ENCODE measurements at places on chromosomes 1 and 21.

- no peak for DNase-seq
These were observed 40.8 kb upstream of the PRRX1 start for GRCh38 chr1:170623171-170623570.

DNA sequence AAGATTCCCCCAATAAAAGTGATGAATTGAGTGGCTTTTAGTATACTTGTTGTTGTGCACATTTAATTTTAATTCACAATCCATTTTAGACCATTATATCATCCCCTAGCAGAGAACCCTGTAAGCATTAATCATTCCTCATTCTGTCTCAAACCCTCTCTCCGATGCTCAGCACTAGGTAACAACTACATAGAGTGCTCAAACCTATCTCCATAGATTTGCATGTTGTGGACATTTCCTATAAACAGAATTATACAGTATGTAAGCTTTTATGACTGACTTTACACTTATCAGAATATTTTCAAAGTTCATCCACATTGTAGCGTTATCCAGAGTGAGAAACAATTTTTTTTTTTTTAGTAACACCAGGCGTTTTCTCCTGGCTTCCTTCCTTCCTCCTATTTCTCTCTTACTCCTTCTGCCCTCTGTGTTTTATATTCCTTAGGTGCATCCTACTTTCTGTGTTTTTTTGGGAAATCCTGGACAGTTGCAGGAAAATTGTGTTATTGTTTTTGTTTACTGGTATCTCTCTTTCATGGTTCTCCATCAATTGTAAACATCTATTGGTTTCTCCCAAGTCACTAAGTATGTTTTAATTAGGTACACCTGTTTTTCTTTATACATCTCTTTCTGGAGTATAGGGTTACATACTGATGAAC, 1528.0 kb upstream of the TPTE start:
- DNase-seq: no peak

DNA sequence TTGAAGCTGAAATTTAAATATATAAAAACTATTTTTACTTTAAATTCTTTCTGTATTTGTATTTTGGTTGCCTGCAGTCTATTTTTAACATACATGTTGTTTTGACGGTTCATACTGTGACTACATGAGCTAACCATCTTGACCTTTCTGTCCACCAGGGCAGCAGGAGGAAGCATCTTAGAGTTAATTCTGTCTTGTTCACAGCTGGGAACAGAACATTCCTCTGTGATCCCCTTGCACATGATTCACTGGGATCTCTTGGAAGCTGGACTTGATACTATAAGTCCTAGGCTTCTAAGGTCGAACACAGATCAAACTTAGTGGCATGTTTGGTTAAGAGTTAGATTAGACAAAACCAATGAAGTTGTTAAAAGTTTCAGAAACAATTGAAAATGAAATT, 99.7 kb downstream of the NFIA start:
- DNase-seq: no peak

DNA sequence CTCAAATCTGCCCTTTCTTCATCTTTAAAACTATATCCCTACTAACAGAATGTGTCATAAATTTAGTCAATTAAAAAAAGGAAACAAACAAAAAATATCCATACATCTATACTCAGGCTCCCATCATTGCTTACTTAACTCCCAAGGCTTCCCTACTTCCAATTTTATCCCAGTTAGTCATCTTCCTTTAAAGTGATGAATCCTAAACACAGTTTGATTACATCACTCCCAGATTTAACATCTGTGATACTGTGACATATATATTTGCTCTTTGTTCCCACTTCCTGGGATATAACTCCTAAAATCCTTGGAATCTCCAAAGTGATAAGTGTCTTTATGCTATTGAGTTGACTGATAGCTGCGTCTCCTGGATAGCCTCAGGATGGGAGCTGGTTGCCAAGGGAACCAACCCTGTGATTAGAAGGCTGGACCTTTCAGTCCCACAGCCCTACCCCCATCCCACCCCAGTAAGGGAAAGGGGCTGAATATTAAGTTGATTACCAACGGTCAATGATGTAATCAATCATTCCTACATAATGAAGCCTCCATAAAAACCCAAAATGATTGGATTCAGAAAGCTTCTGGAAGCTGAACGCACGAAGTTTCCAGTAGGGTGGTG, 21.6 kb downstream of the GLMN start:
- DNase-seq: no peak

DNA sequence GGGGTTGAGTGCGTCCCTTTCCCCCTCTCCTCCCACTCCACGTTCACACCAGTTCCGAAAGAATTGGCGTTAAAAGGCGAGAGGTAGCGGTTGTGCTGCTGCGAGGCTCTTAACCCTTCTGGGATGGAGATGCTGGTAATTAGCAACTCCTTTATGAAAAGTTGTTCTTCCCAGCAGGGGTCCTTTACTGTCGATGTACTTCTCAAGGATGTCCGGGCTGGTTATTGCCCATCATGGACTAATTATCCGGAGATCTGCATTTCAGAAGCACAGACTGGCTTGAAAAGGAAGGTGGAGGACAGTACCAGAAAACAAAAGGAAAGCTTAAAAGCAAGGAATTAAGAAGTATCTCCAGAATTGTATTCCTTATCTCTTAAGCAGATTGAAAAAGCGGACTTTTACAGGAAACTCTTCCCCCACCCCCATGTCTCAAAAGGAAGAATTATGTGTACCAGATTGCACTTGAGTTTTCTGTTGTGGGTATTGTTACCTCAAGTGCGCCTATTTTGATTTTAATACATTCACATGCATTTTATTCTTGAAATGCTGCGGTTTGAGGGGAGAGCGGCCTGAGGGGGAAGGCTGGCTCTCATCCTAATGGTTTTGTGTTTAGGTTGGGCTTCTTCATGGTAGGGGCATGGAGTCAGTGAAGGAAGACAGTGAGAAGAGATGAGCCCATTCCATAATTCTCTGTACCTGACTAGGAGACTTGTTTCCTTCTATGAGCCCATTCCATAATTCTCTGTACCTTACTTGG, 1.5 kb downstream of the AK4 start:
- DNase-seq: no peak

- DNase-seq: no peak
These were observed 31.0 kb downstream of the AZIN2 start for GRCh38 chr1:33111965-33112364.

GRCh38 chr1:214332946-214333798, 52.2 kb downstream of the SMYD2 start:
- peak; percentile 41 for DNase-seq

GRCh38 chr1:241022366-241022765, 334.6 kb downstream of the RGS7 start:
- no peak for DNase-seq

DNA sequence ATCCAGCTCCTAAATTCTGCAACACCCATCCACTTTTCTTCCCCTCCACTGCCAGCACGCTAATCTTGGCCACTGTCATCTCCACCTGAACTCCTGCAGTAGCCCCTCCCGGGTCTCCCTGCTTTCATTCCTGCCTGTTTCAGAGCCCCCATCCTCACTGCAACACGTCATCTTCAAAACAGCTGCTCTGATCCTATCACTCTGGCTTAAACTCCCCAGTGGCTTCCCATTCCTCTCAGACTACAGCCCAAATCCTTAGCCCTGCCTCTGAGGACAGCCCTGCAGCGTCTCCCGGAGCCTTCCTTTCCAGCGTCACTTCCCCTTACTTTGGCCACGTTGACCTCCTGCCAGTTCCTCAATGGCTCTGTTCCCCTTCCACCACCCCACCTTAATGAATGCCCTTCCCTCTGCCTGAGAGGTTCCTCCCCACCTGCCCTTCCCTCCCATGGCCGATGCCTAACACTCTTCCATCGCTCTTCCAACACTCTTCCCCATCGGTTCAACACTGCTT, 22.9 kb upstream of the IFNAR2 start:
- DNase-seq: no peak

- DNase-seq: peak; percentile 63
These were observed 30.2 kb downstream of the LPAR3 start for GRCh38 chr1:84862810-84863251.

DNA sequence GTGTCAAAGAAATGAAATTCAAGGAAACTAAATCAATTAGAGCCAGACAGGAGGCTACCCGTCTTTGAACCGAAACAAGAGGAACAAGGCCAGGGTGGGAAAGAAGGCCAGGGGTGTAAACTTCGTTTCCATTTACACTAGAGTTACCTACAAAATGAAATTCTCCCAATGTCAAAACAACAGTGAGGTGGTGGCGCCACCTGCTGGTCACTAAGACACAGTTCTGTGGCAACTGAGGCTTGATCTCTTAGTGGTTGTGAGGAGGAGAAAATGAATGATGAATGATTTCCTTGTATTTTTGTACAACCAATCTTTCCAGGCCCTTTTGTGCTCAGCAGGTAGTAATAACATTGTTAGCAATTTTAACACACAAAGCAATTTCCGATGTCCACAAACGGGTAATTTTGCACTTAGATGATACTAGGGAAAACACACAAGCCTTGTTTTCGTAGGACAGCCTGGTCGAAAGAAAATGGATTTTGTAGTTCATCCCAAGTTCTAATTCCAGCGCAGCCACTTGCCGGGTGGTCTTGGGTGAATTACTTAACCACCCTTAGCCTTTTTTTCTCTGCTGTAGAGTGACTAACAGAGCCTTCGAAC, 54.8 kb upstream of the SOD1 start:
- DNase-seq: peak; percentile 84

GRCh38 chr1:57093122-57093521, 127.3 kb upstream of the C8B start:
- no peak for DNase-seq

DNA sequence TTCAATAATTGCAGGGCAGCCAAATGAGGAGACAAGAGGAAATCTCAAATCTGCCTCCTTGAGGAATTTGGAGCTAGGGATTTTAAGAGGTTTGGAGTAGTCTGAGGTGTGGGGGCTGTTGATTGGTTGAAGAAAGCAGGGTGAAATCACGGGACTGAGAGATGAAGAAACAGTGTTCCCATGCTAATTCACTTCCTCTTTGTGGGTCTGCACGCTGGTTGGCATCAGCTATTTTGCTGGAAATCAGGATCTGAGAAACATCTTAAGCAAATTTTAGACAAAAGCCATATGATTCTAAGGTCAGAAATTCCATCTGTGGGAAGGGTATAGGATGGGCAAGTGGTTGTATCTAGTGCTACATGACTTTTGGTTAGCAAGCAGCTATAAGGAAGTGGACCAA, 107.1 kb upstream of the PAXBP1 start:
- no peak for DNase-seq

GRCh38 chr1:186175588-186175987, 199.5 kb downstream of the TPR start:
- no peak for DNase-seq

DNA sequence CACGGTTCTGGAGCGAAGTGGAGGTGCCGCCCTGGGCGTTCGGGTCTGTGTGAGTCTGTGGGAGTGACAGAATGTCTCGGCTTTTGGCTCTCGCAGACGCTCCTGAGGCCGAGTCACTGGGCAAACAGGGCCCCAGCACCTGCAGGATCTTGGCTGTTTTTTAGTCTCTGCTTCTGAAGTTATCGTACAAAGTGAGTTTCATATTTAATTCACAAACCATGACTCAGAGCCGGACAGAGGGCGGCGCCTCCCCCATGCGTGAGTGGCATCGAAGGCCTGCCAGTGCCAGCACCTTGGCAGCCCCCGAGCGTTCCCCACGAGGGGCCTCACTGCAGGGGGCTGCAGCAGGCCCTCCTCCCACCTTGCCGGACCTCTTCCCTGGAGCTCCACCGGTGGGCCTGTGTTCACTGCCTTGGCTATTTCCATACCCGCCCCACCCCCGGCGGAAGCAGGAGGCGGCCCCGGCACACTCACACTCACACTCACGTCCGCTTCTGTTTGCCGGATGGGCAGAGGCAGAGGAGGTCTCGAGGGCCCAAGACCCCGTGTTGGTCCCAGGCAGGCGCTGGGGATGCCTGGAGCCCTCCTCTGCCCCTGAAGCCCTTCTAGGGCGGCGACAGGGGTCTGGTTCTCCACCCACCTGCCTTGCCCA, 56.3 kb downstream of the MORN1 start:
- no peak for DNase-seq

DNA sequence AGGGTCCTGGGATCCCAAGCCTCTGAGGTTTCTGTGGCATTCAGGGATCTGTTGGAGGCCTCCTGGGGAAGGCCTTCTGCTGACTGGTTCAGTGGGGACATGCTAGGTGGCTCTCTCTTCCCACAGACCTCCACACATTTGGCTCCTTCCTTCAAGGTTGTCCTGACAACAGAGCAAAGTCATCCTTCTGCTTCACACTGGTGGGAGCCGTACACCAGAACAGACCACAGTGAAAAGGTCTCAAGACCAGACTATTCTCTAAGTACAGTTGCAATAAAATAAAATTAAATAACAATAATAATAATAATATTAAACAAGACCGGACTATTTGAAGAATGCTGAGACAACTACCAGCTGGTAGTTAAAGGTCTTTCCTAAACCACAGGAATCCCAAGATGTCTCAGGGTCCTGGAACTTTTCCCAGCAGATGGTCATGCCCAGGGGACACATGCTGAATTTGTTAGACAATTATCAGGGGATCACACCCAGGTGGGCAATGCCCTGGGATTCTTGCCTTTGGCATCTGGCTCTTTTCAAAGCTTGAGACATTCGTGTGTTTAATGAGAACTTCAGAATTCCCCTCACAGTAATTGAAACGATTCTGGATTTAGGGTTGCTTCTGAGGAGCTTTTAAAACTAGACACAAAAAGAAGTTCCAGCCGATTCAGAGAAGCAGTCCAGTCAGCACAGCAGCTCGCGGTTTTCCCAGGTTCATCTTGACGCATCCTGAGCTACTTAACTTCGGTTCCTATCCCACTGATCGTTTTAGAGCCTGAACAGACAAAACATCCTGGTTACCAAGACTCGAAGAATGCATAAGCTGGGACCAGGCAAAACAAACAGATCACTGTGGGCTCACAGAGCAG, 22.9 kb downstream of the HTR1D start:
- no peak for DNase-seq

DNA sequence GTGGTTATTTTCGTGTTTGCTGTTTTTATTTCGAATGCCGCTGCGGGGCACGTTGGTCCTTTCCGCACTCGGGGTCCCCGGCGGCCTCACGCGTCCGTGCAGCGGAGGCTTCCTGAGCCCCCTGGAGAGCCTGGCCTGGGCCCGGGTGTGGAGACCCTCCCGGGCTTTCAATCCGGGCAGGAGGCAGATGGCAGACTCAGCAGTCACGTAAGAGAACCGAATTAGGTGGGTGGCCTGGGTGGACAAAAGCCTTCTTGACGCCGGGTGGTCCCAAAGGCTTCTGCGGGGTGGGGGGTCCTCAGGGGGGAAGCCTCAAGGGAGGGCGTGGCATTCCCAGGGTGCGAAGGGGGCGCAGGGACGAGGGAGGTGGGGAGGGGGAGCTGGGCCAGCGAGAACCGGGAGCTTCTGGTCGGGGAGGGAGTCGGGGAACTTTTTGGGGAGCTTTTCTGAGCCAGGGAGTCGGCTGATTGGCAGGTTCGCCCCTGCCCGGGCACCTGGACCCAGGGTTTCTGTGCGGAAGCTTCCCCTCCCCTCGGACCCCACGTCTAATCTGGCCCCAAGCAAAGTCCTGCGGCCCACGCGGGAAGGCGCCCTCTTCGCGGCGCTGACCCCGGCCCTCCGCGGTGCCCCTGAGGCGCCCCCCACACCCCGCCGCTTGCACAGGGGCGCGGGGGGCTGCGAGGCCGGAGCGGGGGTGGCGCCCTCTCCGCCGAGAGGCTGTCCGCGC, 1.3 kb upstream of the HES4 start:
- DNase-seq: no peak

Measured in CD4-positive, alpha-beta T cell treated with Interleukin-6 for 4 hours (primary cell).